Neural cell (in vitro differentiated cells): ENCODE measurements at places on chromosomes 4 and X. TPM values are rescaled to one million over a fixed set of nuclear protein-coding genes. Genes with fewer than 3 reads are reported as not detected.

MAGEA12 gene
- polyA plus RNA-seq = not detected in 2 replicates

SPOCK3 gene
- polyA plus RNA-seq = 7.7 and 7.9 TPM in 2 replicates

CCNA2 gene
- 7.5 and 8.6 TPM in 2 replicates for polyA plus RNA-seq

DAPP1 gene
- polyA plus RNA-seq = not detected in 2 replicates
